ENCODE measurements at places on chromosomes 4 and X. TPM values are rescaled to one million over a fixed set of nuclear protein-coding genes. Genes with fewer than 3 reads are reported as not detected.

GRCh38 chr4:111812114-111812513 is 333.1 kb upstream of the FAM241A start:
- DNase-seq: no peak

The PABPC4L gene
- polyA plus RNA-seq: 0.18 TPM

The ADGRA3 gene
- 35.1 TPM for polyA plus RNA-seq

GRCh38 chr4:149183638-149184037 is 632.0 kb downstream of the IQCM start:
- no peak for DNase-seq

GRCh38 chr4:99485212-99485611 is 25.6 kb upstream of the C4orf17 start:
- no peak for DNase-seq

- no peak for DNase-seq
Observed at GRCh38 chr4:41477181-41477905, 60.6 kb upstream of the LIMCH1 start.

Measured in keratinocyte (primary cell).